ENCODE measurements at places on chromosomes 1 and 21. TPM values are rescaled to one million over a fixed set of nuclear protein-coding genes. Genes with fewer than 3 reads are reported as not detected.
A peak's percentile ranks its signal among the peaks of the same experiment; 100 is the strongest.

GRCh38 chr1:12001249-12001917 is 17.9 kb upstream of the MIIP start:
- no peak for DNase-seq

DNA sequence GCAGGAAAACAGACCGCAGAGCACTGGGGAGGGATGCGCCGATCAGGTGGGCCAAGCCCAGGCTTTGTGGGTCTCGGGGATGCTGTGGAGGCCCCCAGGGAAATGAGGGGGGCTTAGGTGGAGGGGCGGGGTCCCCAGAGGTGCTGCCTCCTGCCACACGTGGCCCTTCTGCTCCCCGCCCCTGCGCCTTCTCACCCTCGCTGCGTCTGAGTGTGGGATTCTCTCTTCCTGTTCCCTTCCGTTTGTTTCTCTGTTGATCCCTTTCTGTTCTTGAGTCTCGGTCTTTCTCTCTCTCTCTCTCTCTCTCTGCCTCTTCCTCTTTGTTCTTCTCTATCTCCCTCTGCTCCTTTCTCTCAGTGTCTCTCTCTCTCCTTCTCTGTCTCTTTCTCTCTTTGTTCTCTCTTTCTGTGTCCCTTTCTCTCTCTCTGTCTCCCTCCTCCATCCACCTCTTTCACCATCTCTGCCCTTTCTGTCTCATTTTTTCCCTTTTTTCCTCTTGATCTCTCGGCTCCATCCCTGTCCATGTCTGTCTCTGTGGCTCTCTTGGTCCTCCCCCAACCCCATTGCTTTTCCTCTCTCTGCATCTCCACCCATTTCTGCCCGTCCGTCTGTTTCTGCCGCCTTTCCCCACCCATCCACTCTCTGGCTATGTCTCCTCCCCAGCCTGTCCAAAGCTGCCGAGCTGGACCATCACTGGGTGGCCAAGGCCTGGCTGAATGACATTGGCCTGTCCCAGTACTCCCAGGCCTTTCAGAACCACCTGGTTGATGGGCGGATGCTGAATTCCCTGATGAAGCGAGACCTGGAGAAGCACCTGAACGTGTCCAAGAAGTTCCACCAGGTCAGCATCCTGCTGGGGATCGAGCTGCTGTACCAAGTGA is 52.4 kb upstream of the TMEM51 start:
- no peak for DNase-seq

Gene KRTAP19-1
- 11.4 TPM for total RNA-seq

- DNase-seq = no peak
Measured at GRCh38 chr1:226506921-226507320, 41.6 kb upstream of the STUM start.

GRCh38 chr21:32565856-32566465 is 19.4 kb downstream of the TCP10L start:
- no peak for DNase-seq

Gene UBASH3A
- 0.20 TPM for total RNA-seq

DNA sequence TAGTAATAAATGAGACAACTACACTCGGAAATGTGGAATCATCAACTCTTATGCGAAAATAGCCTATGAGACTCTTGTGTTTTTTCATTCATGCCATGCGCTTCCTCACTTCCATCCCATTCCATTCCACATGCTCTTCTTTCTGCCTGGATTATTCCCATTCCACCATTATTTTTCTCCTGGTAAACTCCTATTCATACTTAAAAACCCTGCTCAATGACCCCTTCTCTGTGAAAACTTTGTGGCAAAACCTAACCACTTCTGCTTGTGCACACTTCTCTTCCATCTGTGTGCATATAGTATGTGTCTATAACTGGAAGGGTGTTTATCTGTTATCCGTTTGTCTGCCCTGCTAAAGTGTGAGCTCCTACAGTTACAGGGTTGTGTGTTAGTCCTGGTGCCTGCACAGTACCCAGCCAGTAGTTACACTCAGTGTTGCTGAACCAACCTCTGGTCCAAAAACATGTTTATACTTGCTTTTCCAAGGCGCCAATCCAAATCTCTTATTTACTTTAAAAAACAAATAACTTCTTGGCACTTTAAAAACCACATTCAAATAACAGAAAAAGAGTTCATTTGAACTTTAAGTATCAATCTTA is 10.7 kb downstream of the EPHX1 start:
- DNase-seq = no peak

Gene LCE2C
- total RNA-seq = 3.4 TPM

DNA sequence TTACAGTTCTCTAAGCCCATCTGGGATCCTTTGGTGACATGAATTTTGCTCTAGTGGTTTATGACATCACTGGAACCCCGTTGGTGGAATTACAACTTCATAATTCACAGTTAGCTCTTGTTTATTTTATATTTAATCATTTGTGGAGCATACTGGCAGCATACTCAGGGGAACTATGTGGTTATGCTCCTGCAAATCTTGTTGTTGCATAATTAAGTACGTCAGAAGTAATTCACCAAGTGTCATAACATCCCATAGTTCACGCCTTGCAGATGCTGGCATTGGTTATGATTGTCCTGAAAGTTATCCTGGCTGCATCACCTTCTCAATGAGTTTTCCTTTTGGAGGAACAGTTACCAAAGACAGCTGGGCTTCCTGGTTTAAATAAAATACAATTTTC is 16.5 kb downstream of the PRRX1 start:
- DNase-seq = no peak

GRCh38 chr1:180112091-180112490 is 42.6 kb upstream of the QSOX1 start:
- DNase-seq = no peak

- no peak for DNase-seq
Measured at GRCh38 chr1:25631750-25632485, 15.3 kb downstream of the MAN1C1 start.

- DNase-seq = no peak
Measured at GRCh38 chr1:51295926-51296325, 34.4 kb downstream of the TTC39A start.

DNA sequence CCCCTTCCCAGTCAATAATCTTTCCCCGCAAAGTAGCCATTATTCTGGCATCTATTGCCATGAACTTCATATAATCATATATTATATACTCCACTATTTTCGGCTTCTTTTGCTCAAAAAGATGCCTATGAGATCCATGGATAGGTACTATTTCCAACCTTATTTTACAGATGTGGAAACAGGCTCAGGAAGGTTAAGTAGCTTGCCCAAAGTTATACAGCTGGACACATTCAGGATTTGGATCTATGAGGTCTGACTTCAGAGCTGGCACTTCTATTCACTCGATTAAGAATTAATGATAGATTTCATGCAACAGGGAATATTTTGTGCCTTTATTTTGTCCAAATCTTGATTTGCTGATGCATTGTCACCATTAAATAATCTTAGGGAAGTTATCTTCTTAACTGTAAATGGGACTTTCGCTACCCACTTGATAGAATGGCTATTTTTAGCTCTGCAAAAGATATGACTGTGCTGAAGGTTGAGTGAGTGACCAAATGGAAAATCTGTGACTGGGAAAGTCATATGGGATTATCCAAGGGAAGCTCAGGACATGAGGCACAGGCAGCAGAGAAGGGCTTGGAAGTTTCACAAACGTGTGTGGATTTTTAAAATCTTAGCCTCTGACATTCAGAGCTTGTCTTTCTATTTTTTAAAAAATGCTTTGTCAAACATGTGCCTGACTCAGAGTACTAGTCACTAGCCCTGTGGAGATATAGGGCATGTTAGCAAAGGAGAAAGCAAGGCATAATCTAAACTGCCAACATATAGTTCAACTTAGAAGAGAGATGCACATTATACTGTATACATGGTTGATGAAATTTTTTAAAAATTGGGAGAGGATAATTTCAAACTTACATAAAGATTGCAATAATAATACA is 36.5 kb downstream of the GIPC2 start:
- no peak for DNase-seq

Gene ASCL5
- not detected for total RNA-seq

GRCh38 chr1:172254521-172255222 is 165.8 kb upstream of the C1orf105 start:
- DNase-seq = no peak

- no peak for DNase-seq
Measured at GRCh38 chr1:105636052-105636451, 1420.4 kb upstream of the PRMT6 start.

Gene TGFB2
- total RNA-seq = 32.0 TPM

DNA sequence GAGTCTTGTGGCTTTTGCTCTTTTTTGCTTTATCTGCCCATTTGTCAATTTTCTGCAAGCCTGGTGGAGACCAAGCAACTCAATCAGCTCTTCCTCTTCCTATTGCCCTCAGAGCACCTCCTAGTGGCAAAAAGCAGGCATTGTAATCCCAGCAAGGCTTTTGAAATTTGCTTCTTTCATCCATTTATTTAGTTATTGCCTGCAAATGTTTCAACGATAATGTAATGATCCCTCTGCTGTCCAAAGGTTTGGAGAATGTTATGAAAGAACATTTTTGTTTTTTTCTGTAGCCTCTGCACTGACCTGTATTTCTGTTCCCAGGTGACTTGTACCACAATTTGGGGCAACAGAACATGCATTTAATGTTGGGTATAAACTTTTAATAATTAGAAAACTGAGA is 127.8 kb downstream of the GABPA start:
- no peak for DNase-seq

GRCh38 chr1:31787786-31788137 is 23.6 kb upstream of the ADGRB2 start:
- DNase-seq = no peak

Gene SYF2
- 36.5 TPM for total RNA-seq

Gene CACNA1S
- total RNA-seq = 5.3 TPM

- no peak for DNase-seq
Measured at GRCh38 chr1:21058035-21058793, 118.5 kb downstream of the EIF4G3 start.

DNA sequence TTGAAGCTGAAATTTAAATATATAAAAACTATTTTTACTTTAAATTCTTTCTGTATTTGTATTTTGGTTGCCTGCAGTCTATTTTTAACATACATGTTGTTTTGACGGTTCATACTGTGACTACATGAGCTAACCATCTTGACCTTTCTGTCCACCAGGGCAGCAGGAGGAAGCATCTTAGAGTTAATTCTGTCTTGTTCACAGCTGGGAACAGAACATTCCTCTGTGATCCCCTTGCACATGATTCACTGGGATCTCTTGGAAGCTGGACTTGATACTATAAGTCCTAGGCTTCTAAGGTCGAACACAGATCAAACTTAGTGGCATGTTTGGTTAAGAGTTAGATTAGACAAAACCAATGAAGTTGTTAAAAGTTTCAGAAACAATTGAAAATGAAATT is 99.7 kb downstream of the NFIA start:
- DNase-seq = peak; percentile 60

DNA sequence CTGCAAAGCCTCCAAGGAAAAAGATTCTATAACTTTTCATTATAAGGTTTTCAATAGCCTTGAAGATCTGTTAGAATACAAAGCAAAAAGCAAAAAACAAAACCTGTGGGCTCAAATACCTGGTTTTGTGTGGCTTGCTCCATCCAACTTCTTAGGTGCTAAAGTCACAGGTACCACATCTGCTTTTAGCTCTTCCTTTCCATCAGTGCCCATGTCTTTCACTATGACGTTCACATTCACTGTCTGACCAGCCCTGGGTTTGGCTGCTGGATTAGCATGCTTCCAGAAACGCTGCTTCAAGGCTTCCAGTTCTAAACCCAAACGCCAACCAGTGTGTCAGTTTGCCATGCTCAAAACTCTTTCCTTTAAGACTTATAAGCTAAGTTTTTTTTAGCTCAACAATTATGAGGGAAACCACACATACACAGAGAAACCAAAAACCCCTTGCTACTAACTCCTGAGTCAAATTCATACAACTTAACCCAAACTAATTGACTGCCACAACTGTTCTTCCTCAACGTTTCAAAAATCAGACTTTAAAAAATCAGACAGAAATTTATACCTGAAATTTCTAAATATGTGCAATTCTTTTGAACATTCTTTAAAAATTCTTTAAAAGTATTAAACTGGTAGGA is 16.0 kb downstream of the CLSPN start:
- no peak for DNase-seq

GRCh38 chr1:113124366-113124765 is 51.4 kb downstream of the LRIG2 start:
- no peak for DNase-seq

- DNase-seq = no peak
Measured at GRCh38 chr1:112605633-112606327, 13.2 kb downstream of the ST7L start.

Gene UBE2U
- not detected for total RNA-seq

DNA sequence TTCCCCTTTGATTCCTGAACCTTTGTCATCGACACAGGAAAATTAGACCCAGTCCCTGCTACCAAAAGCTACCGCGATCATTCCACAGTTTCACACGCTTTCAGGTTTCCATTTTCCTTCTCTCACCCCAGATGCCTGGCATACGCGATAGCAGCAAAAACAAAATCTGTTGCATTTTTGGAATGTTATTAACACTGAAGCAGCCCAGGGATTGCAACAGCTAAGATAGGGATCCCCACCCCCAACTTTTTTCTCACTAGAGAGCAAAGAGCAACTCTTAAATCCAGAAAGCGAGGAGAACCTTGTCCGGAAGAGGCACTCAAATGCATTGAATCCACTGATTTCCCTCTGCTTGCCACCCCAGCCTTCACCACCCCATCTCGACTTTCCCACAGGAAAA is 8.9 kb downstream of the OVAAL start:
- no peak for DNase-seq

Gene PTGFR
- 28.6 TPM for total RNA-seq

Gene PROX1
- 3.6 TPM for total RNA-seq

GRCh38 chr1:29166291-29166878 is 15.3 kb downstream of the SRSF4 start:
- no peak for DNase-seq

- no peak for DNase-seq
Measured at GRCh38 chr1:24926563-24927249, 3.4 kb downstream of the RUNX3 start.

- peak; percentile 11 for DNase-seq
Measured at GRCh38 chr1:110123224-110123623, 11.0 kb downstream of the UBL4B start.

DNA sequence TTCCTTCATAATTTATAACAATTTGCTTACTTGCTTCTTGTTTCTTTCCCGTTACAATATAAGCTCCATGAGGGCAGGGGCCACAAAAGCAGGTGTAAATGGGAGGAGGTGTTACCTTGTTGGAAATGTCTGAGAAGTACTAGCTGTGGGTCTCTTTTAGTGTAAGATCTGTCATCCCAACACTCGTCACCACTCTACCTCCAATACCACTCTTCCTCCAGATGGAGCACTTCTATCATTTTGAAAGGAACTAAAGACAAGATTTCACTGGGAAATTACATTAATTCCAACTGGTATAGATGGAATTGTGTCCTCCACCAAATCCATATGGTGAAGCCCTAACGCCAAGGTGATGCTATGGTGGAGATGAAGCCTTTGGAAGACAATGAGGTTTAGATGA is 53.0 kb upstream of the CPLANE2 start:
- no peak for DNase-seq

- DNase-seq = no peak
Measured at GRCh38 chr1:30895382-30895943, 13.1 kb downstream of the SDC3 start.

Gene TEDDM1
- not detected for total RNA-seq

- no peak for DNase-seq
Measured at GRCh38 chr1:18109756-18110597, 2.4 kb downstream of the IGSF21 start.

All from skin of body (tissue), 3 donors.